Sciatic nerve (tissue), 2 donors: ENCODE measurements at places on chromosomes 16 and 17. TPM values are rescaled to one million over a fixed set of nuclear protein-coding genes. Genes with fewer than 3 reads are reported as not detected.

DNA sequence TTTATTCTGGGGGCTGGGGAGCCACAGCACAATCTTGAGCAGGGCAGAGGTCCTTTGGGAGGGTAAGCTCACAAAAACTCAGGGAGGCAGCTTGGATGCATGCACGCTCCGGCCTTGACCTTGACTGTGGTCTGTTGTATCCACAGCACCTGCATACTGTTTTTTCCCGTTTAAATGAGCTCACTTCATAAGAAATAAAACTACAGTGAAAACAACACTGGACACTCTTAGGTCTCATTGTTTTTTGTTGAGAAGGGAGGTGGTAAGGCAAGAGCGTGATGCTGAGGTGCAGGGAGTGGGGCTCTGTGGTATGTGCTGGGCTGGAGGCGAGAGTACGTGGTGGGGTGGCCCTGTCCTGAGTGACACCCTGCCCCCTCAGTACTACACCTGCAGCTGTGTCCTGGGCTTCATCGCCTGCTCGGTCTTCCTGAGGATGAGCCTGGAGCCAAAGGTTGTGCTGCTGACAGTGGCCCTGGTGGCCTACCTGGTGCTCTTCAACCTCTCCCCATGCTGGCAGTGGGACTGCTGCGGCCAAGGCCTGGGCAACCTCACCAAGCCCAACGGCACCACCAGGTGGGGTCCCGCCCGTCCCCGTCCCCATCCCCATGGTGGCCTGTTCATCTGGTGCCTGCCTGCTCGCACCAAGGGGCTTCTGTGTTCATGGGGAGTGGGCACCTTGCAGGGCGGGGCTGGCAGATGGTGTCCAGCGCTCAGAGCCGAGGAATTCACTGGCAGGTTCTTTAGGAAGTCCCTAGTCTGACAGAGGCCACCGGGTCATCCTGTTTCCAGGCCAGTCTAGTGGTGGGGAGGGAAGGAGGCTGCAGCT lies 44.2 kb downstream of the ADCY7 start:
- no peak for DNase-seq

DNA sequence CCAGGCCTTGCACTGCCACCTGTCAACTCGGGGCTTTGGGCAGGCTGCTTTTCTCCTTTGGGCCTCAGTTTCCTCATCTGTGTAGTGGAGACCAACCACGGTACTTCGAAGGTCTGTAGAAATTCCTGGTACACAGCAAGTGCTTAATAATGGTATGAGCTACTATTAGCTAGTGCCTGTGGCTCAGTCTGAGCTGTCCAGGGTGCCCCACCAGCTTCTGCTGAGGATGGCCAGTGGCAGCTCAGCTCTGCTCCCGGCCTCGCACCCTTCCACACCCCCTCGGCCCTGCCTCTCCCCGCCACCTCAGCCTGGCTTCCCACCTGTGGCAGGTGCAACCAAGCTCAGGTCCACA lies 26.2 kb upstream of the PLCG2 start:
- DNase-seq, result no peak

- no peak for DNase-seq
These were observed 121.7 kb downstream of the MYO1D start for GRCh38 chr17:32755045-32755805.

GRCh38 chr17:1467898-1468492 lies 12.0 kb upstream of the CRK start:
- DNase-seq, result peak; percentile 83

GRCh38 chr17:45784293-45784740 lies at the start of gene CRHR1:
TSS of gene CRHR1 (plus strand) at chr17:45784320. CDS start at chr17:45784545, 225 bp downstream.
- DNase-seq, result no peak

- DNase-seq, result peak; percentile 79
These were observed 6.2 kb downstream of the JPH3 start for GRCh38 chr16:87608400-87608985.

DNA sequence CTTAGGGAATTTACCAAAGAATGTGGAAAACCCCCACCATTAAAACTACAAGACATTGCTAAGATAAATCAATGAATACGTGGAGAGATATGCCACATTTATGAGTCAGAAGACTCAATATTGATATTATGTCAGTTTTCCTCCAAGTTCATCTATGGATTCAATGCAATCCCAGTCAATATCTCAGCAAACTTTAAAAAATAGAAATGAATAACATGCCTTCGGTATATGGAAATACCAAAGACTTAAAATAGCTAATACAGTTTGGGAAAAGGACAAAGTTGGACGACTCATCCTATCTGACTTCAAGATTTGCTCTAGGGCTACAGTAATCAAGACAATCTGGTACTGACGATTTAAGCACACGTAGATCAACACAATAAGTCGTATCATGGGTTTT lies 31.2 kb downstream of the PIK3R5 start:
- no peak for DNase-seq

GRCh38 chr17:50056217-50056960 lies 479 bp downstream of the ITGA3 start:
- DNase-seq, result peak; percentile 78

- peak; percentile 54 for DNase-seq
These were observed 49.6 kb downstream of the PITPNM3 start for GRCh38 chr17:6506679-6507231.

DNA sequence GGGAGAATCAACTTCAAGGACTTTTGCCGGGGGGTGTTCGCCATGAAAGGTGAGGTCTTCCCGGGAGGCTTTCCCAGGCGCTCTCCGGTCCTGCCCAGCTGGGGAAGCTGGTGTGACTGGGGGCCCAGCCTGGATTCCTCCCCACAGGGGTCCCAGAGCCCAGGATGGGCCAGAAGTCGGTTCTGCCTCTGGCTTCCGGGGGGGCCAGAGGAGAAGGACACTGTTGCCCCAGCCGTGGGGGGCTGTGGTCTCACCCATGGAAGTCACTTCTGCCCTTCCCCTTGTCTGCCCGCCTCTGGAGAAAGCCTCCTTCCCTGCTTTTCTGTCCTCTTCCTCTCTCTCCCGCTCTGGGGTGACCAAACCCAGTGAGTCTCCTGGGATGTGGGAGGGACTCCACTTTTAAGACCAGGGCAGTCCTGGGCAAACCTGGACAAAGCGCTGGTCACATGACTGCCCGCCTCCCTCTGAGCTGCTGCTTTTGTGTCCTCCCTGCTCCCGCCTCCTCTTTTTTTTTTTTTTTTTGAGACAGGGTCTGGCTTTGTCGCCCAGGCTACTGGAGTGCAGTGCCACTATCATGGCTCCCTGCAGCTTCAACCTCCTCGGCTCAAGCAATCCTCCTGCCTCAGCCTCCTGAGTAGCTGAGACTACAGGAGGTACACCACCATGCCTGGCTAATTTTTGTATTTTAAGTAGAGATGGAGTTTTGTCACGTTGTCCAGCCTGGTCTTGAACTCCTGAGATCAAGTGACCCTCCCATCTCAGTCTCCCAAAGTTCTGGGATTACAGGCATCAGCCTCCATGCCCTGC lies 40.6 kb downstream of the RAB11FIP4 start:
- DNase-seq, result no peak

- no peak for DNase-seq
These were observed 22.9 kb downstream of the ZC3H7A start for GRCh38 chr16:11774065-11774626.

DNA sequence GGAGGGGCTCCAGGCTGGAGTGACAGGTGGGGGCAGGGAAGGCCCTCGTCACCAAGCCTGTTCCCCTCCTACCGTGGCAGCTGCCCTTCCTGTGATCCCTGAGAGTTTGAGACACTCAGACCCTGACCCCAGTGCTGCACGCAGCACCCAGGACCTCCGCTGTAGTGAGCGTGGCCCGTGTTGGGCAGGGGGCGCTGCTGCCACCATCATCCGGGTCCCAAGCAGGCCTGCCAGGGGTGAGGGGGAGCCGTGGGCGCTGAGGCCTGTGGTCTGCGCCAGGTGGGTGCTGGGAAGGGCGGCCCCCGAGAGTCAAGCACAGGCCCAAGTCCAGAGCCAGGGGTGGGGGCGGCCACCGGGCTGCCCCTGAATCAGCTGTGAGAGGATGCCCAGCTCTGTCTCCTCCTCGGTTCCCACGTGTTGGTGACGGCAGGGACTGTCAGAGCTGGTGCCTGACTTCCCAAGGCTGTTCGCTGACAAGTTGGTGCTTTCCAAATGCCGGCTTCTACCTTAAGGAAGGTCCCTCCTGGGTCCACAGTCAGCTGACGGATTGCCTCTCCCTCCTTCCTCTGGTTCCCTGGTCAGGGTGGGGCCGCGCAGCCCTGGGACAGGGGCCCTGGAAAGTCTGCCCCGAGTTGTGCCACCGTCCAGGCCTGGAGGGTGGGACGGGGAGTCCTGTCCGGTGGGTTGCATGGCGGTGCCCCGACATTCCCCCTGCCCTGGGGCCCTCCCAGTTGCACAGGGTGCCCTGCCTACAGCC lies 31.1 kb downstream of the TPSG1 start:
- no peak for DNase-seq

DNA sequence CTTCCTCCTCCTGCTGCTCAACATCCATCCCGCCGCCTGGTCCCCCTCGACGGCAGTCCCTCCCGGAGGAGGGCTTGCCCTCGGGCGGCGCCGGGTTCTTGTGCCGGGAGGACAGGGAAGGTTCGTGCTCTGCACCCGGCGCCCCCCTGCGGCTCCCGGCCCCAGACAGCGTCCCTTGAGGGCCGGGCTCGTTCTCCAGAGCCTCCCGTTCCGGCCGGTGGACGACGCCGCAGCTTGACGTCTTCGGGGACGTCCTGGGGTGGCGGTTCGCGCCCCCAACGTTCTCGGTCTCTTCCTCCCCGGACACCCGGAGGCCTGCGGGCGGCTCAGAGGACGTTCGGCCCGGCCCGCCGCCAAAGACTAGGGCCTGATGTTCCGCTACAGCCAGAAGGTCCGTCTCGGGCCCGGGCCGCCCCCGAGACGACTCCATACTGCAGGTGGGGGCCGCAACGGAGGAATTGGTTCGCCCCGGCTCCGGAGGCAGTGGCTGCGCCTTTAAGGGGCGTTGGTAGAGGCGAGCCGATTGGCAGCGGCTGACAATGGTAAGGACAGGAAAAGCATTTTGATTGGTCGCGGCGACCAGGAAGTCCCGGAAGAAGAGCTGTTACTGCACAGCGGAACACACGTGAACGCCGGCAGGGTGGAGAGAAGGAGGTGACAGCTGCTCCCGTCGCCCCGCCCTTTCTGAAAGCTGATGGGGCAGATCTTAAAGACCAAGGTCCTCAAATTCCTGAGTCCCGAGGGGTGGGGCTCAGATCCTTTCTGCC lies at the start of gene BORCS6:
TSS of gene BORCS6 (minus strand) at position 470 of the 767 bp plus-strand sequence. CDS start at position 430, 40 bp downstream.
- DNase-seq, result peak; percentile 98

GRCh38 chr17:41986634-41987033 lies 20.0 kb downstream of the CNP start:
- no peak for DNase-seq

The PRSS8 gene
- not detected for total RNA-seq

The KRT31 gene
- total RNA-seq, result not detected

The TIMP2 gene
- 720 TPM for total RNA-seq

The RPL38 gene
- total RNA-seq, result 796 TPM

The CDT1 gene
- total RNA-seq, result 0.76 TPM
